GOT3 (cell line): ENCODE measurements at places on chromosomes 16 and 17.
A peak's percentile ranks its signal among the peaks of the same experiment; 100 is the strongest.

DNA sequence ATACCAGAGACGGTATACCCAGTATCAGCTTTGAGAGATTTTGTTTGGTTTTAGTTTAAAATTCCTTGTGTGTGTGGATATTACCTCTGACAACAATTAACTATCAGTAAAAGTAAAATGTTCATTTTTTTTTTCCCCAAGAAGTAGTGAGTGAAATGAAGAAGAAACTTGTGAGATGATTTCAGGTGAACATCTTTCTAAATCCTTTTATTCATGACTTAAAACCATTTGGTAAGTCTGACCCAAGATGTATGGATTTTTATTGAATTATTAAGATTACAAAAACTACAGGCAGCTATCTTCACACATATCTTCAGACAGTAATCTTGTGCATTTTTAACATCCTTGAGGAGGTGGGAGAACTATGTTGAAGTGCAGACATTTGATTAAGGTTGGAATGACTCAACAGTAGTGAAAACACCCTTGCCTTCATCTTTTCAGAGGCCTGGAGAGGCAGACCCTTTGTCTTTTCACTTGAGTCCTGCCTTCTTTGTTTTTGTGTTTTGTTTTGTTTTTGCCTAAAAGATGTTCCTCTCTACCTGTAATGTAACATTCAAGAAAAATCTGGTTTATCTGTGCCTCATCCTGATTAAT lies 240.3 kb upstream of the TBX2 start:
- DNase-seq: no peak

DNA sequence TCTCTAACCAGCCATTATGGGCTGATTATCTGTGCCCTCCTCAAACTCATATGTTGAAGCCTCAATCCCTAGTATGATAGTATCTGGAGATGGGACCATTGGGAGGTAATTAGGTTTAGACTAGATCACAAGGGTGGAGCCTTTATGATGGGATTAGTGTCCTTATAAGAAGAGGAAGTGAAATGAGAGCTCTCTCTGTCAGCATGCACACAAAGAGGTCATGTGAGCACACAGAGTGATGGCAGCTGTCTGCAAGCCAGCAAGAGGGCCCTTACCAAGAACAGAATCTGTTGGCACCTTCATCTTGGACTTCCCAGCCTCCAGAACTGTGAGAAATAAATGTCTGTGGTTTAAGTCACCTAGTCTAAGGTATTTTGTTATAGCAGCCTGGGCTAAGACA lies 101.9 kb downstream of the PCTP start:
- DNase-seq: no peak

- peak; percentile 10 for DNase-seq
Measured at GRCh38 chr16:9297437-9298113, 206.1 kb downstream of the HAPSTR1 start.

GRCh38 chr17:50527949-50528474 lies 4.5 kb upstream of the EPN3 start:
- DNase-seq: no peak

DNA sequence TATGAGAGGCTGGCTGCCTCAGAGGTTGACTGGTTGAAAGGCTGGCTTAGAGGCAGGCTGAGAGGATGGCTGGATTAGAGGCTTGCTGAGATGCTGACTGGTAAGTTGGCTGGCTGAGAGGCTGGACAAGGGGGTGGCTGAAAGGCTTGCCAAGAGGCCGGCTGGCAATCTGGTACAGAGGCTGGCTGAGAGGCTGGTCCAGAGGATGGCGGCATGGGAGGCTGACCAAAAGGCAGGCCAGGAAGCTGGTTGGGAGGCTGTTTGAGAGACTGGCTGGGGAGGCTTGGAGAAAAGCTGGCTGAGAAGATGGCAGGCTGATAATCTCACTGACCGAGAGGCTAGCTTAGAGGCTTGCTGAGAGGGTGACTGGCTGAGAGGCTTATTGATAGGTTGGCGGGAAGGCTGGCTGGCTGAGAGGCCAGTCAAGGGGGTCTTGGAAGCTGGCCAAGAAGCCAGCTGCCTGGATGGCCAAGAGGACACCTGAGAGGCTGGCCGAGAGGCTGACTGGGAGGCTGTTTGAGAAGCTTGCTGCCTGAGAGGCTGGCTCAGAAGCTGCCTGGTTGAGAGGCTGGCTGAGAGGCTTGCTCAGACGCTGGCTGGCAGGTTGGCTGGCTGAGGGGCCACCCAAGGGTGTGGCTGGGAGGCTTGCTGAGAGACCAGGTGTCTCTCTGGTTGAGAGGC lies 34.2 kb upstream of the ACSM2B start:
- DNase-seq: no peak

DNA sequence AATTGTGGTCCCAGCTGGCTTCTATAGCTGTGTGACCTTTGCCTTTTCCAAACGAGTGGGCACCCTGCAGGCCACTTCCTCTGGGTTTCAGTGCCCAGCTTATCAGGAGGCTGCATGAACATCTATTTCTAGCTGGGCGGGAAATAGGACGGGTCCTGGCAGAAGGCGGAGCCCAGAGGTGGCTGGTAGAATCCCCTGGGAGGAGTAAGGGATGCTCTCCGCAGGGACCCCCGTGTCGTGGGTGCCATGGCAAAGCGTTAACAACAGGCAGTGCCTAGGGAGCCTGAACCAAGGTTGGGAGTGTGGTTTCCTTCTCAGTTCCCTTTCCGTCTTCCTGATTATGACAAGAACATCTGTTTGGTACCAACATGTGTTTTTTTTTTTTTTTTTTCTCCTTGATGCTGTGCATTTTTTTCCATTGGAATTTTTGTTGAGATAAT lies 58.2 kb downstream of the PLCG2 start:
- DNase-seq: no peak

GRCh38 chr16:50445621-50446555 lies 77.1 kb upstream of the BRD7 start:
- no peak for DNase-seq

- DNase-seq: no peak
Measured at GRCh38 chr16:47309581-47310312, 151.1 kb downstream of the ITFG1 start.

GRCh38 chr16:73831220-73831619 lies 465.4 kb upstream of the PSMD7 start:
- no peak for DNase-seq

DNA sequence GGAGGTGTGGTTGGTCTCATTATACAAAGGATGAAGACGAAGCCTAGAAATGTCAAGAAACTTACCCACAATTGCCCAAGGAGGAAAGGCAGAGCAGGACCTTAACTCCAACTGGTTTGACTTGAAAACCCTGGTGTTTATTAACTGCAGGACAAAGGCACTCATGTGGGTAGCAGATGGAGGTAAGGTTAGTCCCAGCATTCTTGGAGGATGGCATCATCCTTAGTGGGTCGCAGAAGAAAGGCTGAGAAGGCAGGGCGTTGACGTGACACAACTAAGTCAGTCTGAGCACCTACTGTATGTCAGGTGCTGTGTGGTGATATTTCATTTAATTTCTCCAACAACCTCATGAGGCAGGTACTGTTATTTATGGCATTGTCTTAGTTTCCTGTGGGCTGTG lies 101.3 kb downstream of the HAPSTR1 start:
- DNase-seq: no peak

GRCh38 chr16:58459344-58460218 lies 40.4 kb upstream of the NDRG4 start:
- peak; percentile 36 for DNase-seq

DNA sequence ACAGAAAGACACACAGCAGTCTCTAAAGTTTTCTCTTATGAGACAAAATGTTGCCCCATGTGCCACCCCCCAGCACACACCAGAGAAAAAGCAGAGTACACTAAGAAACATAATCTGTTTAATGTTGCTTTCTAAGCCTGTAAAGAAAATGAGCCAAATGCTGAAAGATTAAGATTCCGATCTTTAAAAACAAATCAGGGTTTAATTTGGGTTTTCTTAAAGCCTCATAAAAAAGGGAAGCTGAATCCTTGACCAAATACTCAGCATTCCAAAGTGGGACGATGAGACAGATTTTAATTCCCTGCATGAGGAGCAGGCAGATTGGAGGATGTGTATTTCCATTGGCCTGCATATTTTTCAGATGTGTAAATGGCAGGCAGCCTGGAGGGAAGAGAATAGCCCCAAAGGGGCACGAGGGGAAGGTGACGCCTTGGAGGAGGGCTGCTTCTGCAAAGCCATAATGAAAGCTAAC lies 118.4 kb downstream of the COPRS start:
- DNase-seq: peak; percentile 25

DNA sequence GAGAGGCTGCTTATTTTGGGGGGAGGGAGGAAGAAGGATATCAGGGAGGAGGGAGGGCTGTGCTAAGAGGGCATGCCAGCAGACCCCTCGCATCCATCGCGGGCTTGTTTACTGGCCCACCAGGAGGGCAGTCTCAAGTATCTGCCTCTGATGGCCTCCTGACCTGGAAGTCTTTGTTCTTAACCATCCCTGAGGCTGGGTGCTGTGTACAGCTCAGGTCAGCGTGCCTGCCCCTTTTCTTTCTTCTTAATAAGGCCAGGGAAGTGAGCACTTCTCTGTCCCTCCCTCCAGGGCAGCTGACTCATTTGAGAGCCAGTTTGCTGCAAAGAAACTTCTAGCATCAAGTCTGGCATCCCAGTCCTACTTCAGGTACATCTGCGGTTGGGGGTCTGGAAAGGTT lies 157.0 kb downstream of the CCDC182 start:
- DNase-seq: no peak
